ENCODE measurements at places on chromosomes 11 and 22.

- no peak for DNase-seq
Observed at GRCh38 chr22:38956551-38956950, 858 bp upstream of the APOBEC3A start.

DNA sequence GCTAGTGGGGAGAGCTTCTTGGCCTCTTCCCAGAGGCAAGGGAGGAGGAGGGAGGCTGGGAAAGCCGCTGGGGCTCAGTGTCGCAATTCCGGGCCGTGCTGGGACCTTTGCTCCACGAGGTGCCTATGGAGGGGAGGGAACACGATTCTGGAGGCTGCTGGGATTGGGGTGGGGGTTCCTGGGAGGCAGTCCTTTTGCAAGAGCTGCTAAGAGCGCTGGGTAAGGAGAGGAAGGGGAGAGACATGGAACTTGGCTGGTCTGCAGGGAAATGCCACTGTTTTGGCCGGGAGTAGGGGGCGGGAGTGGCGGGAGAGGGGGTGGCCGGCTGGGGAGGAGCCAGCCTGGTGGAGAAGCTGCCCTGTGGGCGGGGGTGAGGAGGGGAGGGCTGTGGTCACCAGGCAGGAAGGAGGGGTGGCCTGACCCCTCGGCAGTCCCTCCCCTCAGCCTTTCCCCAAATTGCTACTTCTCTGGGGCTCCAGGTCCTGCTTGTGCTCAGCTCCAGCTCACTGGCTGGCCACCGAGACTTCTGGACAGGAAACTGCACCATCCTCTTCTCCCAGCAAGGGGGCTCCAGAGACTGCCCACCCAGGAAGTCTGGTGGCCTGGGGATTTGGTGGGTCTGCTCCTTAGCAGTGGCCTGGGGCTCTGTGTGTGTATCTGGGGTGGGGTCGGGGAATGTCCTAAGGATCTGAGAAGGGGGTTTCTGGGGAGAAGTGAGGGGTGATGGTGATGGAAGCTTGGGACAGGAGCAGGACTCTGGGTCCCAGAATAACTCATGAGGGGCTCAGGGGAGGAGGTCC lies at the start of gene NR1H3:
TSS of gene NR1H3 (plus strand) at position 480 of the 800 bp plus-strand sequence. CDS start 1,221 bp downstream, outside the sequence.
- DNase-seq = no peak

GRCh38 chr11:134976551-134976950 lies 564.5 kb upstream of the B3GAT1 start:
- DNase-seq = no peak

- DNase-seq = no peak
Observed at GRCh38 chr11:14789879-14790484, 102.0 kb downstream of the CYP2R1 start.

- peak; percentile 47 for DNase-seq
Observed at GRCh38 chr11:72238040-72238450, 5.9 kb downstream of the PHOX2A start.

DNA sequence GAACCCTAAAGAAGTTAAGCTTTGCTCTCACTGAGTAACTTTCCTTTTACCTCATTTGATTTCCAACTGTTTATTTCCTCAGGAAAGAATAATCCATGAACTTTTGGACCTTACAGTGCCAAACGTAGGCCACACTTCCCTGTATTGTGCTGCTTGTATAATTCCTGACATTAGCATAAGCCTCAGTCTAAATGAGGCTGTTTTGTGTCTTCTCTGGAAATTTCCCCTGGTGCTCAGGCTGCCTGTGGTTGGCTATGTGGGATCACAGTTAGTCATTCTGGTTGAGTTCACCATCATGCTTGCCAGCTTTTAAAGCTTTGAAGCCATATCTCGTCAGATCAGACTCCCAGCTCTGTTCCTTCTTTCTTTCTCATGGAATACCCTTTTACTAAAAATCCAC lies 107.0 kb downstream of the FAM76B start:
- DNase-seq = no peak

DNA sequence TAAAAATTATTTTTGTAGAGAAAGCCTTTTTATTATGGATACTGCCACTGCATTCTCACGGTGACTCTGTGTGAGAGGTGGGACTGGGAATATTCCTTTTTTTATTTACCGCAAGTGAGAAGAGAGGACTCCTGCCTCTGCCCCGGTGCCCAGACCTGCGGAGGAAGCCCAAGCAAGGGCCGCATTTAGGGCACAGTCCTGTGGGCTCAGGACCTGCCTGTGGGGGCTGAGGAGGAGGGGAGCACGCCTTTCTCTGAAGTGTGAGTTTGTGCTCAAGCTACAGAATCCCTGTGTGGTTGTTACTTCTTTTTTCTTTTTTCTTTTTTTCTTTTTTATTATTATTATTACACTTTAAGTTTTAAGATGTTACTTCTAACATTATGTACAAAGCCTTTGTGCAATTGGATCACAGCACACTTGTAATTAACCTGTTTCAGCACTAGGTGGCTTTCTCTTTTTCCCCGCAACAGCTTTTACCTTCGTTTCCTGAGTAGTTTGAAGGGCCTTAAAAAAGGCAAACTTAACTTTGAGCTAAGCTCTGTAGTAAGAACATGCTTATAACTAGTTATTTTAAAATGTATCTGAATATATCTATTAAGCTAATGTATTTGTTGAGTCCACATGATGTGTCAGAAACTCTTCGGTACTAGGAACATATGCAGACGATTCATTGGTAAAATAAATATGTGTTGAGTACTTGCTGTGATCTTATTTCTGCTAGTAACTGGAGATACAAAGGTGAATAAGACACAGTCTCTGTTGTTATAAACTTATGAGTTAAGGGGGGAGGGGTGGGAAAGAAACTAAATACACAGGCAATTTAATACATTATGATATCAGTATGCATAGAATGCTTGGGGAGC lies 18.3 kb downstream of the AMOTL1 start:
- no peak for DNase-seq

GRCh38 chr22:46110215-46110614 lies 40.1 kb upstream of the PPARA start:
- no peak for DNase-seq

DNA sequence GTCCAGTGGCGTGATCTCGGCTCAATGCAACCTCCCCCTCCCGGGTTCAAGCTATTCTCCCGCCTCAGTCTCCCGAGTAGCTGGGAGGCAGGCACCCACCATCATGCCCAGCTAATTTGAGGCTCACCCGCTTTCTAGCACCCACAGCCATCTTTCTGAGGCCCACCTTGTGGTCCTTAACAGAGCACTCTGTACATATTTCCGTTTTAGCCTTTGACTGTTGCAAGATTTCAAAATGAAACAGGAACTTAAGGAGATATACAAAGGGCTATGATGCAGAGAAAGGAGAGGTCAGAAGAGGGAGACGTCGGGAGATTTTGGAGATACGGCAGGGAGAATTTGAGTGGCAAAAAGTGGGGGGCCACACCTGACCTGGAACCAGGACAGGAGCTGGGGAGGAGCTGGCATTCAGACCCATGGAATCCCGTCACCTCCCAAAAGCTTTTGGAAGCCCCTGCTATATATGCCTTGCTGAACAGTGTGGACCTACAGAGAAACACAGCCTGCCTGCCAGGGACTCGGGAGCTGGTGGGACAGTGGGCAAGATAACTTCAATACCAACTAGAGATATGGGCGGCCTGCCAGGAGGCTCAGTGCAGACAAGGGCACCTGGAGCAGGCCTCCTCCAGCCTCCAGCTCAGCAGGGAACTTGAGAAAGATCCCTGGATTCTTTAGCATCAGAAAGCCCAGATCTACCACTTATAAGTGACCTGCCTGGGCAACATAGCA lies 8.0 kb upstream of the CLCF1 start:
- no peak for DNase-seq

DNA sequence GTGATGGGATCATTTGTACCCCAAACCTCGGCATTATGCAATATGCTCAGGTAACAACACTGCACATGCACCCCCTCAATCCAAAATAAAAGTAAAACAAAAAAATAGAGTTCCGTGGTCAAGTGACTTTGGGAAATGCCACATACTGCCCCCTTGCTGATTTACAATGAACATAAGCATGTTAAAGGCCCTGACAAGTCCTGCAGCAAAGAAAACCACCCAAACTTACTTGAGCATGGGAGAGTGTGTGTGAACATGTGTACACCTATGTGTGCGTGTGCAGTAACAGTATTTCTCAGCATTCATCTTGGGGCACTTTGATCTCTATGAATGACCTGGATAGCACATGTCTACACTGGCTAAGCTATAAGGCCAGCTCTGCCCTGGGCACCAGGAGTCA lies 15.8 kb upstream of the IGSF22 start:
- DNase-seq = no peak

- no peak for DNase-seq
Observed at GRCh38 chr11:61800331-61801281, 7.9 kb downstream of the FEN1 start.

DNA sequence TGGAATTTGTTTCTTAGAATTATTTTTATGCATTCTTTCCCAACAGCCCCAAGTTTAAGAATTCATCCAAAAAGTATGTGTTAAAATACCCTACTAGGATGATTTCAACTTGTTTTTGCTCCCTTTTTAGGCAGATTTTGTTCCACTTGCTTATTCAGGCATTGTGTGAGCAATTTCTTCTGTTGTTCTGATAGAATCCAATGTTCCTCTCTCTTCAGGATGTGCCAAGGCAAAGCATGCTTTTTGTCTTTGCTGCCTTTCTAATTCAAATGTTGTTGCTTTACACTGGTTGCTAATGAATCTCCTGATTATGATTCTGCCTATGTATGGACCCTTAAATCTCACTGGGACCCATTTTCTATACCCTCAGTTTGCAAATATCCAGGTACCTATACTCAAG lies 131.2 kb upstream of the ARHGAP42 start:
- no peak for DNase-seq

DNA sequence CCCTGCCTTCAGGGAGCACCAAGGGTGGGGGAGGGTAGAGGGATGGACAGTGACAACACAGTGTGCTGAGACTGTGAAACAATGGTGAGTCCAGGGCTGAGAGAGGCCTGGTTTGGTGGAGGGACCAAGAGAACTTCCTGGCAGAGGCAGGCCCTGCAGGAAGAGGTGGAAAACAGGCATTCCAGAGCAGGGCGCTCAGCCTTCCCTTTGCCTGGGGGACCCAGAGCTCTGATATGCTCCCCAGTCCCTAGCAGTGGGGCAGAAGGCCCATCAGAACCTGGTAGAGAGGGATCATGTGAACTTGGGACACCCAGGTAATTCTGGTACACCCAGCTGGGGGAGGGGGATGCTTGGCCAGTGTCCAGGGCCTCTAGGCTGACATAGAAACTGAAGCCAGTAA lies 17.2 kb upstream of the UVRAG start:
- DNase-seq = no peak

DNA sequence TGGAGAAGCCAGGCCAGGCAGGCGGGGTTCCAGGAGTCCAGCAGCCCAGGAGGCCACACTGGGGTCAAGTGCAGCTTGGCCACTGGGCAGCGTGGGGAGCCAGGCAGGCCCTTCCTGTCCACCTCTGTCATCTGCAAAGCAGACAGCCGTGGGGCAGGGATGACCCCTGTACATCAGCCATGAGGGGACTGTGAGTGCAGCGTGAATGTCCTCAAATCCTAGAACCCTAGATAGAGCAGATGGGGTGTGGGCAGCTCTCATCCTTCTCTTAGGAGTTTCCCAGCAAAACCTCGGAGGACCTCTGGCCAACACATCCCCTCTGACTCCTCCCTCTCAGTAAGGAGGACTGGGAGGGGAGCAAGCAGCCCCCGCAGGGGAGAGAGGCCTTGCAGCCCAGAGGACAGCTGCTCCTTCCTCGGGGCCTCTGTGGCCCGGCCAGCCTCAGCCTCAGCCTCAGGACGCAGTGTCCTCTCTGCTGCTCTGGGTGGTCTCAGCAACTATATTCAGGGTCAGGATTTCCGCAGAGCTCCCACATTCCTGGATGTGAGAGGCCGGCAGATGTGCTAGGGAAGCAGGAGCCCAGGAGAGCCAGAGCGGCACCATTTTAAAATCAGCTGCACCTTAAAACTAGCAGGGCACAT lies 820.5 kb downstream of the BRD1 start:
- DNase-seq = no peak

DNA sequence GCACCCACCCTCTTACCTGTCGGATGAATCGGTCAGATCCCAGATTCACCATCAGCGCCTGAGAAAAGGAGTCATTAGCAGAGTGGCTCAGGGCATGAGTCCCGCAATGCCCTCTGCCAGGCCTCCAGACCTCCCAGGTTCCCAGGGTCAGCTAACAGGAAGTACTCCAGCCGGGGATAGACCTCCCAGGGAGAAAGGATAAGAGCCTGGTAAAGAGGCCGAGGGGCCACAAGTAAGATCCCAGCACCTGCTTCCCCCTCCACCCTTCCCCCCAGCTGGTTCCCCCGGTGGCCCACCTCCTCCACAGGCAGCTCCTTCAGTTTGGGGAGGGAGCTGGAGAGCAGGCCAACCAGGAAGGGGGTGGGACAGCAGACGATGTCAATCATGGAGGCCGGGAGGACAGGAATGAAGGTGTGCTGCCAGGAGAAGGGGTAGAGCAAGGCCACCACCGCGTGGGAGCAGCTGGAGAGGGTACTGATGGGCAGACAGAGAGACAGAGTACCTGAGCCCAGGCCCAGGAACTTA lies 16.4 kb downstream of the RPL27A start:
- no peak for DNase-seq

DNA sequence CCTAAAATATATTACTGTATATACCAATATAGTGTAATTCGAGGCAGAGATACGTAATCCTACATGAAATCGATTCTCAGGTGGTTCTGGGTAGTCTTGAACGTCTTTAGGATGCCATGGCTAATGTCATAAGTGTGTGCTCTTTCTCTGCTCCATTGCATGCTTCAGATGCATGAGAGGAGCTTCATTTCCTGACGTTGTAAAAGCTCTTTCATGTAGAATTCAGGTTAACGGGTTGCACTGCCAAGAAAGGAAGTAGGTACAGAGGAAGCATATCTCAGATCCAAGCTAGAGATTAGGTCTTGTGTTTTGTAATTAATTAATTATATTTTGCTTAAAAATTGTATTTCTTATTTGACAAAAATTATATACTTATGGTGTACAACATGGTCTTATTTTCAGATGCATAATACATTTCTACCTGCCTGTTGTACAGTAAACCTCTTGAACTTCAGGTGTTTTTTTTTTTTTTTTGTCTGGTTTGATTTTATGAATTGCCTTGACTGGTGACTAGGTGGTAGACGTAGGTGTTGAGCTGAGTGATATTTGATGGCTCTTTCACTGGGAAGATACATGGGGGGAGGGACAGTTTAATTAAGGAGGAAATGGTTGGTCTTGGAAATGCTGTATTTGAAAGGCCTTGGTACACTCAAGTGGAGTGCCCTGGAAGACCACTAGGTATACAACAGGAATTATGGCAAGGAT lies 9.3 kb downstream of the NUP50 start:
- no peak for DNase-seq
